Ecto neural progenitor cell (in vitro differentiated cells): ENCODE measurements at places on chromosomes 4 and X.

- DNase-seq: no peak
These were observed 1.3 kb upstream of the OTUD5 start for GRCh38 chrX:48958635-48959094.

- DNase-seq: no peak
These were observed 1460.6 kb upstream of the PCDH7 start for GRCh38 chr4:29259556-29259955.

DNA sequence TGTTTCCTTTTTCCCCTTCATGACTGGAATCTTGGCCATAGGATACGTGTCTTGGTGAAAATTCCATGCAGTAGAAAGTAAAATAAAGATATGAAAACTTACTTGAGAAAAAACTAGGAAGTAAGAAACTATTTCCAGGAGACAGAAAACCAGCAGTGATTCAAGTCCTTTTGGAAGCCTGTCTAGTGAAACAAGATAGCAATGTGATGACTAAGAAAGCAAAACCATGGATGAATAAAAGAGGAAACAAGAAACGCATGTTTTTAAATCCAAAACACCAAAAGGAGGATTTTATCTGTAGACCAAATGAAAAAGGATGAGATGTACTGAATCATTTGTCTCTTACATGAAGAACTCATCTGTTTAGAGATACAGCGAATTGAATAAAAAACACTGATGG lies 1430.0 kb downstream of the ARAP2 start:
- DNase-seq: no peak

- no peak for DNase-seq
These were observed 137.8 kb upstream of the CPEB2 start for GRCh38 chr4:14864365-14865030.

- no peak for DNase-seq
These were observed 186.7 kb downstream of the PCDH18 start for GRCh38 chr4:137345597-137345996.

DNA sequence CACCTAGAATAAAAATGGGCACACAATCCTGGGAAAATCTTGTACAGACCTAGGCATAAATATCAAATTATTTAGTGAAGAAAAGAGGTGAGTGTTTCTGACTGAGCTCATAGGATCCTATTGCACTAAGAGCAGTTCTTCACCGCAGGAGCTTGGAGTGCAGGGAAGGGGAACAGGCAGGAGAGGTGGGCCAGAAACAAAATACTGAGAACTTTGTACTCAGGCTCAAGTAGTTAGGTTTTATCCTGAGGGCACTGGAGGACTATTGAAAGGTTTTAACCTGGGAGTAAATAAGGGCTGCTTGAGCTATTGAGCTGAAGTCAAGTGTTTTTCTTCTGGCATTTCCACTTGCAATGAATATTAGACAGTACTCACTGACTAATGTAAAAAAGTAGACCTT lies 12.2 kb downstream of the EPHA5 start:
- DNase-seq: no peak

DNA sequence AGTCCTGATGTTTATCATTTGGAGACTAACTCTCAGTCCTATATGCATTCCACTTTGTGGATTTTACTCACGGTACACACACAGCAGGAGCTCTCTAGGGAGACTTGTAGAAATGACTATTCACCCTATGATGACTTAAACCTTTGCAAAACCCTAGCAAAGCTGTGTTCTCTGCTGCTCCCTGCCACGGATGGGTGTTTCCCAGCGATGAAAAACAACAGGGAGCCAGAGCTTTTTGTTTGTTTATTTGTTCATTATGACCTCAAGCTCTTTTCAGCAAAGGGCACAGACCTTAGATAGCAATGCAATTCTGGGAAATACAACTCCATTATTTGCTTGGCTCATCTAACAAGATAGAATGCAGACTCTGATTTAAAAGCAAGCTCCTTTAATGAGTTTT lies 156.6 kb downstream of the GRIA3 start:
- DNase-seq: no peak

- no peak for DNase-seq
These were observed 25.6 kb upstream of the DHRSX start for GRCh38 chrX:2526390-2526789.

DNA sequence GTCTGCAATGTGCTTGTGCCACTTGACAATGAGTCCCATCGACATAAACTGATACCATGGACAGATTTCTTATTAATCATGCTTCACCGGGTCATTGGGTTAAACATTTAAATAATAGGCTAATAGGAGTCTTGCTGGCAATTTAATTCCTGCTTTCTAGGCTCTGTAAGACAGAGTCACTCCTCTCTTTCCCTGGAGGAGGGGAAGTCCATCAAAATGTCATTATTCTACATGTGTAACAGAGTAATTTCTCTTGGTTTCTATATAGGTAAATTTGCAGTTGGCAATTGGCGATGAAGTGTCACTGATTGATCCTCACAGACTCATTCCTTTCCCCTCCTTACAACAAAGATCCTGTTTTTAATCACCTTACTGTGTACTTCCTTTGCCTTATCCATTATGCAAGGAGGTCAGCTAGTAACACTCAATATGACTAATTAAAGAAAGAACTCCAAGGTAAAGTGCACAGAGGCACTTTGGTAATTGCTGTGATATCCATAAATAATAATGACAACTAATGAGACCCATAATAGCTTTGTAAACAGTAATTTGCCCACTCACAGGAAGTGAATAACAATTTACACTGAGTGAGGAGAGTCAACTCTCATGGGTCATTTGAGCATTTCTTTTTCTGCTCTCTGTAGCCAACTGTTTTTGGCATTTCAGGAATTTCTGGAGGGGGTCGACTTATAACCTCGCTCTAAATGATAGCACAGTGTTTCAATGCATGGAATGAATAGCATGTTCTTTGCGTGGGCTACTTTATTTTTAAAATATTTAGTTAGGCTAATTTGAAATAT lies 184.0 kb downstream of the UGT8 start:
- DNase-seq: no peak

GRCh38 chr4:59127006-59127405 lies 2016.8 kb upstream of the IGFBP7 start:
- DNase-seq: no peak

DNA sequence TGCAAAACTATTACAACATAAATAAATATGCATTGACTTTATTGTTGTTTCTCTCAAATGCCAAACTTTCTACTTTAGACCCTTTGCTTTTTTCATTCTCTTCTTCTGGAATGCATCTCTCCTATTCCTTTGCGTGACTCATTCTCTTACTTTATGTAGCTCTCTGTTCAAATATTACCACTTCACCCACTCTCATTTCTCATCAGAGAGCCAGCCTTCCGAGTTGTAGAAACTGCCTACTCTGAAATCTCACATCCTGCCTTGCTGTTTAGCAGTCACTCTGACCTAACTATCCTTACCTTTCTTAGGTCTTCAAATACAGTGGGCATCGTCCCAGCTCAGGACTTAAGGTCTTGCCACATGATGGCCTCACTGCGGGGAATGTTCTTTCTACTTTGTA lies 143.5 kb downstream of the GALNTL6 start:
- DNase-seq: no peak

DNA sequence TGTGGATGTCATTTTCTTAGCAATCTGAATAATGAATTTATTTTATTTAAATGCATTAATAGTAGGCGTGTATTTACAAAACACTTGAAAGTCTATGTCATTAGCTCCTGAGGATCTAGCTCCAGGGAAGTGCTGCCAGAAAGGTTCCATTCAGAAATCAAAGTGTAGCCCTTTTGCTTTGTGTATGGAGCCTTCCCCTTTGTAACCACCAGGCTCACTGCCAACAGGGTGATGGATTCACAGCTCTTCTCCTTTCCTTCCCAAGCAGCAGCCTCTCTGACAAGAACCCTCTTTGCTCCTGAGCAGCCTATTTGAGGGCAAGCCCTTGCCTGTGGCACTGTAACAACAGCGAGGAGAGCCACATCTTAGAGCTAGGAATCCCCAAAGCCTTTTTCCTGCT lies 286.0 kb upstream of the RASGEF1B start:
- DNase-seq: no peak

GRCh38 chr4:184281231-184282139 lies 63.8 kb upstream of the ENPP6 start:
- DNase-seq: no peak

DNA sequence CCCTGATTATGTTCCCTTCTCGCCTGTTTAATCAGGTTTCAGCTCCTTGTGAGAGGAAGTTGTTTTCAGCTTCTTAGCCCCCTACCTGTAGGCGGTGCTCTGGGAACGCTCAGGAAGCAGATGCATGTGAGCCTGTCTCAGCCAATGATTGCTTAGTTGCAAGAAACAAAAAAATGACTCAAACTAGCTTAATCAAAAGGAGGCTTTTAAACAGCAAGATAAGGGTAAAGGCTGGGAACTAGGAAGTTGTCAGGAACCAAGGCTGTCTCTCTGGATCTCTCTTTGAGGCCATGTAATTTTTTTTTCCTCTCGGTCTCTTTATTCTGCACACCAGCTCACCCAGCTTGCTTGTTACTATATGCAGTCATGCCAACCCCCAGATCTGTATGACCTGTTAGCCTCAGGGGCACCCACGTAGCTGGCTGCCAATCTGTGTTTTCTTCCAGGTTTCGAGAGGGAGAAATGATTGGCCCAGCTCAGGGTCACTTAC lies 109.1 kb downstream of the PTTG2 start:
- no peak for DNase-seq

GRCh38 chr4:76341063-76341462 lies 34.5 kb downstream of the STBD1 start:
- no peak for DNase-seq
